ENCODE measurements at places on chromosomes 16 and 17.

GRCh38 chr17:27651411-27652345 lies 20.7 kb downstream of the LGALS9 start:
- DNase-seq, result peak; percentile 56

DNA sequence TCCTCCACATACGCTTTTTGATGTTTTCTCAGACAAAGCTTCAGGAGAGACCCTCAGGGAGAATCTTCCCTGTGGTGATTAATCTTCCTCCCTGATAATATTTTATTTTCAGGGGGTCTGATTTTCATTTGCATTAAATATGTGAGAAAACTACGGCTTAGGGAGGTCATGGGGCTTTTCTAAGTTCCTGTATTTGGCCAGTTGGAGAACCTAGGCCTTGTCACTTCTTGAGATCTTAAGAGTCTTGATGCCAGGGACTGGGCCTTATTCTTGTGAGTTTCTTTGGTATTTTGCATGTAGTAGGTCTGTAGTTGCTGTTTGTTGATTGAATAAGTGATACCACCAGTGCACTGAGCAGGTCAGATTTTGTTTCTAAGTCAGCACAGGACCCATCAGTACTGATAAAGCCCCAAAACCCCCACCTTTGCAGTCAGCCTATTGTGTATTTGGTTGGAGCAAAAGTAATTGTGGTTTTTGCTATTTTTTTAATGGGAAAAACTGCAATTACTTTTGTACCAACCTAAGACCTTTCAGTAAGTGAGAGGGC lies 130.1 kb downstream of the PRKCA start:
- no peak for DNase-seq

DNA sequence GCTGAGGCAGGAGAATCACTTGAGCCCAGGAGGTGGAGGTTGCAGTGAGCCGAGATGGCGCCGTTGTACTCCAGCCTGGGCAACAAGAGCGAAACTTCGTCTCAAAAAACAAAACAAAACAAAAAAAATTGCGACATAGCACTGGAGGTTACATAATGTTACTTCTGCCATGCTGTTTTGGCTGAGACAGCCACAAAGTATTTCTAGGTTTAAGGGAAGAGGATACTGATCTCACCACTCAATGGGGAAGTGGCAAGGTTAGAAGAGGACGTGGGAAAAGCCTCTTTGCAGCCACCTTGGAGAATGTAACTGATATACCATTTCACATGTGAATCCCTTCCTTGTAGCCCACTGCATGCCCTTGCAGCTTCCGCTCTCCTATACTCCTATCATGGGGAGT lies 131.2 kb upstream of the NLRP1 start:
- DNase-seq, result peak; percentile 3

DNA sequence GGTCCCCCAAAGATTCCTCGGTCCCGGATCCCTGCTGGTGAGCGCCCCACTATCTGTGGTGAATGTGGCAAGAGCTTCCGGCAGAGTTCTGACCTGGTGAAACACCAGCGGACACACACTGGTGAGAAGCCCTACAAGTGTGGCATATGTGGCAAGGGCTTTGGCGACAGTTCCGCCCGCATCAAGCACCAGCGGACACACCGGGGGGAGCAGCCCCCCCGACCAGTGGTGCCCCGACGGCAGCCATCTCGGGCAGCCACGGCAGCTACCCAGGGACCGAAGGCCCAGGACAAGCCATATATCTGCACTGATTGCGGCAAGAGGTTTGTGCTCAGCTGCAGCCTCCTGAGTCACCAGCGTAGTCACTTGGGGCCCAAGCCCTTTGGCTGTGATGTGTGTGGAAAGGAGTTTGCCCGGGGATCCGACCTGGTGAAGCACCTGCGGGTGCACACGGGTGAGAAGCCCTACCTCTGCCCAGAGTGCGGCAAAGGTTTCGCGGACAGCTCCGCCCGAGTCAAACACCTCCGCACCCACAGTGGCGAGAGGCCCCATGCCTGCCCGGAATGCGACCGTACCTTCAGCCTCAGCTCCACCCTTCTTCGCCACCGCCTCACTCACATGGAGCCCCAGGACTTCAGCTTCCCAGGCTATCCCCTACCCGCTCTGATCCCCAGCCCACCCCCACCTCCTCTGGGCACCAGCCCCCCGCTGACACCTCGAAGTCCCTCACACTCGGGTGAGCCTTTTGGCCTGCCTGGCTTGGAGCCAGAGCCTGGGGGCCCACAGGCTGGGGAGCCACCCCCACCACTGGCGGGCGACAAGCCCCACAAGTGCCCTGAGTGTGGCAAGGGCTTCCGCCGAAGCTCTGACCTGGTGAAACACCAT lies 2.8 kb downstream of the ZNF48 start:
- no peak for DNase-seq

- peak; percentile 62 for DNase-seq
These were observed 15.7 kb downstream of the CAVIN1 start for GRCh38 chr17:42407289-42407836.

- no peak for DNase-seq
These were observed 7.5 kb downstream of the TBX6 start for GRCh38 chr16:30084096-30084815.

GRCh38 chr17:8142887-8143580 lies 9.2 kb downstream of the PER1 start:
- no peak for DNase-seq

DNA sequence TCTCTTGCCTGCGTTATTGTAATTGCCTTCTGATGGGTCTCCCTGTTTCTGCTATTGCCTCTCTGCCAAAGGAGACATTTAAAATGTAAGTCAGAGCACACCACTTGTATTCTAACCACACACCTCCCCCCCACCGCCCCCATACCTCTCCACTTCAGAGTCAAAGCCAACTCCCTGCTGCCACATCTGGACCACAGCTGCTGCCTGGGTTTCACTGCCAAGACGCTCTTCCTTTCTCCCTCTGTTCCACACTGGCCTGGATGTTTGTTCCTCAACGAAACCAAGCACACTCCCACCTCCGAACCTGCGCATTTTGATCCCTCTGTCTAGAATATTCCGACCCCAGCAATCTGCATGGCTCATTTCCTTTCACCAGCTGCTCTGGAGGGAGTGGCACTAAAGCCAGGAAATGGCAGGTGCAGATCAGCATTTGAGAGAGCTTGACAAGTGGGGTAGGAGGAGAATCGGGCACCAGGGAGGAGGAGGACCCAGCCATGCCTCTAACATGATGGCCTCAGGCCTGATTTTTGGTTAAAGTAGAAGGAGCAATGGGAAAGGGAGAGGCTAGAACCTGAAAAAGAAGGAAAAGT lies 92.4 kb upstream of the HS3ST2 start:
- no peak for DNase-seq
